BE2C (cell line): ENCODE measurements at places on chromosomes 3 and 15.

DNA sequence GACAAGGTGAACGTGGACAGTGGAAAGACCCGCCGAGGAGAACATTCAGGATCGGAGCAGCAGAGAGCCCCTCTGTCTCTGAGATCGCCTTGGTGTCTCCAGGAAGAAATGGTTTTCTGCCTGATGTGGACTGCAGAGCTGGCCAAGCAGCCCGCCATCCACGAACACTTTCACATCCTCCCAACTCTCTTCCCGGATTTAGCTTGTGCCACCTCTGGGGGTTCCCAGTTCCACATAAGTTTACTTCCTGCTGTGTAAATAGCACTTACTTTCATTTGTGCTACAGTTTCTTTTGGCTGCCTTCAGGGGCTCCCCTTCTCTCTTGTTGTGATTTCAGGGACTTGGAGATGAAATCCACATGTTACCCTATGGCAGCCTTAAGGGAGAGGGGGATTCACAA, 48.4 kb downstream of the SEMA5B start:
- no peak for DNase-seq

DNA sequence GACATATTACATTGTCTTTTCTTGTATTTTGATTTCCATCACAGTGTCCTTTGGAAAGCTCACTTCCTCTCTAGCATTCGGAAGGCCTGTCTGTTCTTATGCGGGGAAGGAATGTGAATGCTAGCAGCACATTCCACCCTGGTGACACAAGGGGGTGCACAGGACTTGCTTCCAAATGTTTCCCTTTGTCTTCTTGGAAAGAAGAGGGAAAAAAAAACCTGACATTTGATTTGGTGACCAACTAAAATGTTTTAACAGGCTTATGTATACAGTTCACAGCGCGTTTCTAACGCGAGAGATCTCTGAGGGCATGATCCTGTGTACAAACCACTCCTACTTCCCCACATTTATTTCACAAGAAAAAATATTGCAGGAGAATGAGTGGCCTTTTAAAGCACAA, 107.6 kb upstream of the FXR1 start:
- peak; percentile 27 for DNase-seq

GRCh38 chr3:42340466-42340865, 69.9 kb downstream of the LYZL4 start:
- no peak for DNase-seq

- DNase-seq: no peak
Measured at GRCh38 chr15:76337059-76337695, 604 bp downstream of the ISL2 start.

GRCh38 chr3:44666346-44666745, 17.8 kb downstream of the ZNF35 start:
- no peak for DNase-seq

- no peak for DNase-seq
Measured at GRCh38 chr3:52004906-52005395, 9.3 kb upstream of the RPL29 start.

GRCh38 chr3:13518516-13518953, 30.4 kb upstream of the FBLN2 start:
- peak; percentile 39 for DNase-seq
